DMS 273 treated with DMSO at 0.1 percent for 48 hours (cell line): ENCODE measurements at places on chromosomes 1 and 21.

DNA sequence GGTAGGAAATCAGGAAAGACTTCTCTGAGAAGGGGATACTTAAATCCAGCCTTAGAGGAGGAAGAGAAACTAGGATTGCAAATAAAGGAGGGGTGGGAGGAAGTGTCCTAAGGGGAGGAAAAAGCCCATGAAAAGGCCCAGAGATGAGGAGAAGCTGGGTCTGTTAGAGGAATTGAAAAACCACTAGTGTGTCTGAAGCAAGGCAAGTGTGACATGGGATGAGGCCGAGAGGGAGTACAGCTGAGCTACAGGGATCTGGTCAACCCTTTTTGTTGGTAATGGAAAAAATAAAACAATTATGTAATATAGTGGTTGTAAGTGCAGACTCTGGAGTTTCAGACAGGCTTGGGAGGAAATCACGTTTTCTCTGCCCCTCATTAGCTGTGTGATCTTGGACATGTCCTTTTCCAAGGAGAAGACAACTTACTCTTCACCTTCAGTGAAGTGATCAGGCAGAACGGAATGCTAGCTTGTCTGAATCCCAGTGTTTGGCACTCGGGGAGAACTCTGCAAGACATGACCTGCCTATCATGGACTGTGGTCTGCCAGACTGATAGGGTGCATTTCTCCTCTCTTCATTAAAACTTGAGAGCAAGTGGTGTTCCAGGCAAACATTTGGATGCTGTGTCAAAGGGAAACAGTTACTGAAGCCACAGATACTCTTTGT lies 7.4 kb upstream of the S100A10 start:
- DNase-seq, result no peak

DNA sequence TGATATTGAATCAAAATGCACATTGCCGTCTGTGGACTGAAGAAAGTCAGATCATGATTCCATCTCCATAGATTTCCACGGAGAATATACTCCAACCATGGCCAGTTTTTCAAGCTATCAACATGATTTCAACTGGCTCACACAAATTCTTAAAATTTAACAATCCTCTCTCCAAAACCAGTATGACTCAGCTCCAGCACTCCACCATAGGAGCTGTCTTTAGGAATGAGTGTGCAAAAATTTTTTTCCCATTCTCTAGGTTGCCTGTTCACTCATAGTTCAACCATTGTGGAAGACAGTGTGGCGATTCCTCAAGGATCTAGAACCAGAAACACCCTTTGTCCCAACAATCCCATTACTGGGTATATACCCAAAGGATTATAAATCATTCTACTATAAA lies 40.8 kb downstream of the RGL1 start:
- DNase-seq, result no peak

DNA sequence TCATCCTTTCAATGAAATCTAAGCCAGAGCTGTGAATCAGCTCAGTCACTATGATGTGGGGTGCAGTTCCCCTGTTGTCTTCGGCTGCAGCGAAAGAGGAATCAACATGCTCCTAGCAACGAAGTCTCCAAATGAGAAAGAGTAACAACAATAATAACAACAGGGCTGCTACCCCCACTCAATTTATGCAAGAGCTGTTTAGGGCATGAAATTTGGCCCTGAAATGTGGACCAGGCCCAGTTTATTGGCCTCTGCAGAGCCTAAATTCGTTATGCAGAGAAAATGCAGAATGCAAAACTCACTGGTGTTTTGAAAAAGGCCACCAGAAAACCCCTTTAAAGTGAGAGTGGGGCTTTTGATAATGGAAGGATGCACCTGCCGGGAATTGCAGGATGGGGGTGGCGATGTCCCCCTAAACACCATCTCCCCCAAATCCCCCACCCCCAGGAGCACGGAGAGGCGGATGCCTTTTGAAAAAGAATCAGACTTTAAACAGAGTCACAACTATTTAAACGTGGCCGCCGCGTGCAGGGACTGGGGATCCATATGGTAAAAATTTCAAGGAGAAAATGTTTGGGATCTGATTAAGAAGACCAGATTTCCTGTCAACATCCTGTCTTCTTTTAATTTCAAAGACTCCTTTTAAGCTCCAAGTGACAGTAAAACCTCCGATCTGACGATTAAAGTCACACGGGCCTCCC lies 1.9 kb downstream of the RUNX3 start:
- no peak for DNase-seq

DNA sequence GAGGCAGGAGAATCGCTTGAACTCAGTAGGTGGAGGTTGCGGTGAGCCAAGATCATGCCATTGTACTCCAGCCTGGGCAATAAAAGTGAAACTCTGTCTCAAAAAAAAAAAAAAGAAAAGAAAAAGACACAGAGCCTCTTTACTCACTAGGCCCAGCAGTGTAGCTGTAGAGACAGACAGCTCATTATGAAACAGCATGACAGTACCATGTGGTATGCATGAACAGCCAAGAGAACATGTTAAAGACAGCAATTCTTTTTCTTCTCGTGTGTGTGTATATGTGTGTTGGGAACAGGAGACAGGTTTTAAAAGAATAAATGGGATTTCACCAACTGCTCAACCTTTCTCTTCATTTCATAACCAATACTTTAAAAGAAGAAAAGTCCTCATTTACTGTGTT lies 118.8 kb downstream of the PIK3R3 start:
- no peak for DNase-seq

- DNase-seq, result no peak
Measured at GRCh38 chr1:230611878-230612235, 30.4 kb upstream of the COG2 start.

DNA sequence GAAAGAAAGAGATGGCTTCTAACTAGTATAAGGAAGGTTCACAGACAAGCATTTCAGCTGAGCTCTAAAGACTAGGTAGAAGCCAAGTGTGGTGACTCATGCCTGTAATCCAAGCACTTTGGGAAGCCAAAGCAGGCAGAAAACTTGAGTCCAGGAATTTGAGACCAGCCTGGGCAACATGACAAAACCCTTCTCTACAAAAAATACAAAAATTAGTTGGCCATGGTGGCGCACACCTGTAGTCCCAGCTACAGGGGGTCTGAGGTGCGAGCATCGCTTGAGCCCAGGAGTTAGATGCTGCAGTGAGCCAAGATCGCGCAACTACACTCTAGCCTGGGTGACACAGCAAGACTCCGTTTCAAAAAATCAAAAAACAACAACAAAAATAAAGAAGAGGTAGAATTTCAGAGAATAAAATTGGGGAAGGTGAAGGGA lies 27.8 kb downstream of the FBXO42 start:
- no peak for DNase-seq

DNA sequence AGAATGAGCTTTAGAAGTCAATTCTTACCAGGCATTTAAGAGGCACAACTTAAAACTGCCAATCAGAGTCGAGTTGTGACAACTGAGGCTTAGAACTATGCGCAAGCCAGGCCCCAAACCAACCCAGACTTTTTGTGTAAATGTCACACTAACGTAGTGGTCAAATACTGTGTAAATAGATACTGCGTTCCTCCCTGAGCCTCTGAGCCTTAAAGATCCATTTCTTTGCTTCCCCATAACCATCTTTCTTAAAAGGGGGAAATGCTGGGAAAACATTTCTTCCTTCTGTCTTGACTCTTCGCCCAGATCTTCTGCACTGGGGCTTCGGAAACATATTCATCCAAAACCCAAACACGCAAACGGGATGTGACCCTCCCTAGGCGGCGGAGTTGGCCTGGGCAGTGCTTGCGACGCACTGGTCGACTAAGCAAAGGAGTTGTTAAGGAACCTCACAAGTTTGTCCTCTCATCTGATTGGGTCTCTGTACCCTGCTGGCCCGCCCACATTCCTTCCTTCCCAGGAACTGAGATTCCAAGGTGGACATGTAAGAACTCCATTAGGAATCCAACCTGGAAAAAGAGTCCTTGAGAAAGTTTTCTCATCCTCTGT lies 2.6 kb downstream of the ADAMTS5 start:
- no peak for DNase-seq

- no peak for DNase-seq
Measured at GRCh38 chr1:217097819-217098218, 374.6 kb upstream of the ESRRG start.

GRCh38 chr1:2946999-2947690 lies 74.1 kb upstream of the ACTRT2 start:
- no peak for DNase-seq

GRCh38 chr1:61670016-61670415 lies 54.9 kb downstream of the TM2D1 start:
- DNase-seq, result no peak

GRCh38 chr1:2145946-2146835 lies 48.4 kb downstream of the FAAP20 start:
- DNase-seq, result no peak

- DNase-seq, result no peak
Measured at GRCh38 chr21:41776778-41777177, 9.9 kb upstream of the RIPK4 start.

DNA sequence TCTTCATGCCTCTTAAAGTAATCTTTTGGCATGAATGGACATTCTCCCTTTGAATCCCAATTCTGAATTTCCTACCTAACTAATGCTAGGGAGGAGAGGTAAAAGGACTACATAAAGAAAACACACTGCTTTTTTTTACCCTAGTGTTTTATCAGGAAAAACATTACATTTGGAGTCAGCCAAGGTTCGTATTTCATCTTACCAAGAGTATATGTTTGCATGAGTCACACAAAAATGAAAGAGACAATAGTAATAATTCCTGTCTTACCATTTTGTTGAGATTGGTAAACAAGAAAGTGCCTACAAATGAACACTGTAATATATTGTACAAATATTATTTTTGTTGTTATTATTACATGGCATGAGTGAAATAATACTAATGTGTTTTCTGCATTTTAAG lies 112.9 kb upstream of the WARS2 start:
- DNase-seq, result no peak

DNA sequence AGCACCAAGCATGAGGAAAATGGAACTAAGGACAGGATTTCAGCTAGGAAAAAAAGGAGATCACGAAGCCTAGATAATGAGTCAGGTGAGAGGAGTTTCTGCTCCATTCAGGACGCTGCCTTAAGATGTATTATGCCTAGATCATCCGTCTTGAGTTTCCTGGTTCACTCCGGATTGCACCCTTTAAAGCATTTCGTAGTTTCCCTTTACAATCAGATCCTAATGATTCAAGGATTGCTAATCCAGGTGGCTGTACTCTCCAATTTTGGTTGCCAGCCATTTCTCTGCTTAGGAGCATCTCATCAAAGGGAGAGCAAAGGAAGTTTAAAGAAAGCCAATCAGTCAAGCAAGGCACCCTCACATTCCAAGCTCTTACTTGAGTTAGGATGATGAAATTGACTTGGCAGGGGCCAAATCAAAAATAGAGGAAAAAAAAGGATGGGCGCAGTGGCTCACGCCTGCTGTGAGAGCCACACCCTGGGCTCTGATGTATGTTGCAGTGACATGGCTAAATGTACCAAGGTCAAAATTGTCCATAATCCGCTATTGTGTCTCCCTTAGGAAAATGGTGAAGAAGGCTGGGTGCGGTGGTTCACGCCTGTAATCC lies 156.9 kb upstream of the SOD1 start:
- no peak for DNase-seq

- DNase-seq, result no peak
Measured at GRCh38 chr21:45123440-45123839, 49.1 kb downstream of the ADARB1 start.
